ENCODE measurements at places on chromosomes 13 and 19.

- peak; percentile 98 for DNase-seq
- H3K4me3 ChIP-seq, result peak overlapping the region; percentile 25
- peaks cover under 1% of the 10 kb centered on the region for H3K36me3 ChIP-seq
- H3K4me1 ChIP-seq, result peaks cover 10% of the 10 kb centered on the region
- H3K27me3 ChIP-seq, result no peaks in the 10 kb centered on the region
- peak overlapping the region; percentile 85 for H3K27ac ChIP-seq
Observed at GRCh38 chr19:53520547-53521372, 17.2 kb upstream of the ZNF331 start.

GRCh38 chr13:23159760-23160637 lies 20.8 kb upstream of the SGCG start:
- H3K27ac ChIP-seq, result no peak overlapping the region
- H3K36me3 ChIP-seq, result no peaks in the 10 kb centered on the region
- no peaks in the 10 kb centered on the region for H3K4me1 ChIP-seq
- DNase-seq, result no peak
- H3K4me3 ChIP-seq, result peak overlapping the region; percentile 25

- peaks cover 90% of the 10 kb centered on the region for H3K4me1 ChIP-seq
- H3K36me3 ChIP-seq, result no peaks in the 10 kb centered on the region
- no peak overlapping the region for H3K27ac ChIP-seq
- no peak overlapping the region for H3K4me3 ChIP-seq
Observed at GRCh38 chr13:99507551-99507950, 6.3 kb downstream of the TM9SF2 start.

- H3K4me1 ChIP-seq, result no peaks in the 10 kb centered on the region
Observed at GRCh38 chr13:94667190-94667589, 45.2 kb downstream of the SOX21 start.

DNA sequence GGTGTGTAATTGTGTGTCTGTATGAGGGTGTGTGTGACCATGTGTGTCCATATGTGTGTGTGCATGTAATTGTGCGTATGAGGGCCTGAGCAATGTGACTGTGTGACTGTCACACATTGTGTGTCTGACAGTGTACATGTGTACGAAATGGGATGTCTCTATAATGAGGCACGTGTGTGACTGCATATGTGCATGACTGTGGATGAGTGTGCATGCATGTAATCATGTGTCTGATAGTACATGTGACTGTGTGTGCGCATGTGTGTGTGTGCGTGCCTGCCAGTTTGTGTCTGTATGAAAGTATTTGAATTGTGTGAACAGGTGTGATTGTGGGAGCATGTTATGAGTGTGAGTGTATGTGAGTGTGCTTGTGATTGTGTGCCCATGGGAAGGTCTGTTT lies 2.2 kb upstream of the ACSBG2 start:
- no peak overlapping the region for H3K4me3 ChIP-seq
- H3K27me3 ChIP-seq, result no peaks in the 10 kb centered on the region
- H3K36me3 ChIP-seq, result no peaks in the 10 kb centered on the region
- no peak overlapping the region for H3K27ac ChIP-seq

DNA sequence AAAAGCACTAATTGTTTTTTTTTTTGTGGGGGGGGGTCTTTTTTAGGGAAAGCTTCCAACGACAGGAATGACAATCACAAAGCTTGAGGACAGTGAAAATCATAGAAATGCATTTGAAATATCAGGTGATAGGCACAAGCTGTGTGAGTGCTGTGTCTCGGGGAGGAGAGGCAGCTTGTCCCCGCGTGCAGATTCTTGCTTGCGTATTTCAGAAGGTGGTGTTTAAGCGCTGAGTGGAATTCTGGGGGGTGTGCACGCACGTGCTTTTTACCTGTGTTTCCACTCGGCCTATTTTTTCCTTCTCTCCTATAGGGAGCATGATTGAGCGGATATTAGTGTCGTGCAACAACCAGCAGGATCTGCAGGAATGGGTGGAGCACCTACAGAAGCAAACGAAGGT lies 40.2 kb upstream of the TEX29 start:
- no peak overlapping the region for H3K27ac ChIP-seq
- no peak overlapping the region for H3K4me3 ChIP-seq
- no peak for DNase-seq
- no peaks in the 10 kb centered on the region for H3K27me3 ChIP-seq
- H3K36me3 ChIP-seq, result peaks cover 82% of the 10 kb centered on the region
- H3K4me1 ChIP-seq, result peaks cover 43% of the 10 kb centered on the region
